ENCODE measurements at places on chromosomes 12 and 14.

GRCh38 chr12:50840809-50841487, 1.8 kb upstream of the TMPRSS12 start:
- no peak for DNase-seq

GRCh38 chr12:114850661-114851275, 166.8 kb upstream of the TBX3 start:
- DNase-seq: no peak

DNA sequence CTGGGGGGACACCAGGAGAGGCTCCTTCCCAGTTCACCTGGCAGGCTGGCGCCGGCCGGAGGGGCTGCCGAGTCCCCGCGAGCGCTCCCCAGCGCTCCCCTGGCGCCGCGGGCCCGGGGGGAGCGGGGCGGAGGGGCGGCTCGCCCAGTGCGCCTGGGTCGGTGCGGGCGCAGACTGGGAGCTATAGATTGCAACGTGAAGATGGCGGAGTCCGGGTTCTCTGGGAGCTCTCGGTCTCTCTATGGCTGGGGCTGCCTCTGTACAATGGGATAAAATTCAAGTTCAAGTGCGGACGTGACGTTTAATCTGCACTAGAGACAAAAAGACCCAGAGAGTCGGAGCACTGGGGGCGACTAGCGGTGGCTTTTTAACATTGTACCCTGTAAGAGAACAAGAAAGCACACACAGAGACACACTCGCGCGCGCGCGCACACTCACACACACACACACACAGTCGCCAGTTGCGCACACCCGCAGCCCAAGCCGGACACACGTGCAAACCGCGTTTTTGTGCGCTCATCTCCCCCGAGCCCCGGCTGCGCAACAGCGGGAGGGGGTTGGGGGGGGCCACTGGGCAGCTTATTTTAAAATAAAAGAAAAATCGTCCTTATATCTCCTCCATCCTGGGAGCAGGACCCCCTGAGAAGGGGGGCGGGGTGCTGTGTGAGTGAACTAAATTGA, at the start of gene BCL11B:
TSS of gene BCL11B (minus strand) at position 247 of the 681 bp plus-strand sequence. CDS start 979 bp downstream, outside the sequence.
- peak; percentile 95 for DNase-seq

GRCh38 chr14:59313658-59314608, 125.5 kb downstream of the DAAM1 start:
- no peak for DNase-seq

- DNase-seq: no peak
Observed at GRCh38 chr12:105018776-105019175, 32.7 kb downstream of the NOPCHAP1 start.

DNA sequence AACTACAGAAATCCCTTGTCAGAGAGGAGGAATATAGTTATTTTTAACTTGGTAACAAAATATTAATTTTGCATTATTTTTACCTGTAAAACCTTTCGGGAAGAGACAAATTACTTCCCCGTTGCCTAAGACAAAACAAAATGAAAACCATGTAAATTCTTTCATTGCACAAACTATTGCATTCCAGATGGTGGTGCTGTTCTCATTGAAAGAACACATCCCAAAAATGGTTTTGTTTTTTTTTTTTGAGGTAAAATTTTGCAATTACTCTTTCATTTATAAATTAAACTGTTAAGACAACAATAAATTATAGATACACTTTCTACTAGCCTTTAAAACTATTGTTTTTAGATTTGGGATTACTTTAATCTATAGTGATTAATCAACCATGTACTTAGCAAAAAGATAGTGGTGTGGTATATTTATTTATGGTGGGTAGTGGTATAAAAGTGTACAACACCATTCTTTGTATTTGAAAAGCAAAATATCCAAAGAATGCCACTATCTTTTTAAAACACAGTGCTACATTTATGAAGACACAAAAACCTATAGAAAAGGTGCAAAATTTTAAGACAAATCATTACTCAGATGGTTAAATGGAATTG, 115.5 kb downstream of the SLC38A1 start:
- DNase-seq: peak; percentile 44
